ENCODE measurements at places on chromosomes 4 and X.

DNA sequence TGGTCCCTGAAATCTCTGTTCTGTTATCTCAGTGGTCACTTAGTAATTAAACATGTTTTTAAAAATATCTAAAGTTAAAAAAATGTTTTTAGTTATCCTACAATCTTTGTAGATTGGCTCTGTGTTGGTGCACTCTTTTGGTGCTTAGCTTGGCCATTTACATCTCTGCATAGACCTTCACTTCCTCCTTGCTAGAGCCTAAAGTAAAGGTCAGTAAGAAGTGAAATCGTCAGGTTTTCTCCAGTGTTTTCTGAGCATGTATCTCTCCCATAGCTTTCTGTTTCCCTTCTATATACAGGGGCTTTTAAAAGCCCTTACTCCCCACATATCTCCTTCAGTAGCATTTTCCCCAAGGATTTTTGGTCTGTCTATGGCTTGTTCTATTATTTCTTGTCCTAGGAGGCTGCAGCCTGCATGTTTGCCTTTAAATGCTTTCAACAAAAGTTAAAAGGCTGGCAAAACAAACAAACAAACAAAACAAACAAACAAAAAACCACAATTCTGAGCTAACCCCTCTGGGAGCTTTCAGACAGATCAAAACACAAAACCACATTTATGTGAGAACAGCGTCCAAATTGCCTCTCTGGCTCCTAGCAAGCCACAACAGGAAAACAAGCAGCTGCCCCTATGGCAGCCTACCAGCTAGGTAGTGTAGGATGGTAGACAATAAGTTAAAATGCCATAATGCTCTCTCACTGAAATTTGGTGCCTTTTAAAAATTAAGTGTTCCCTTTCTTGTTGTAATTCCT is 27.3 kb upstream of the GPRASP2 start:
- DNase-seq = no peak

- no peak for DNase-seq
Measured at GRCh38 chr4:24770667-24771066, 24.7 kb upstream of the SOD3 start.

DNA sequence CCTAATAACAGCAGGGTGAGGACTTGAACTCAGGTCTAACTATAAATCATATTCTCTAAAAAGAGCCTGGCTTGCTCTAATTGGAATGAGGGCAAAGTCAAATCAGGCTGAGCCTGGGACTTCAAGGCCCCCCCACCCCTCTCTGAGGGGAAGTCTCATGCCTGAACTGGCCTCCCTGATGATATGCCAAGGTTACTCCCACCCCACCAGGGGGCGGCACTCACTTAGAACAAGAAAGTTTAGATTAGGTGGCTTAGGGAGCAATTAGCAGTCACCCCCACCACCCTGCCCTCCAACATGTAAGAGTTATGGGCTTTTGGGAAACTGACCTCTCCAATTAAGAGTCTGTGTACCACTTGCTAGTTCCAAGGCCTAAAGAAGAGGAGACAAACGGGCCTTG is 2.7 kb downstream of the FOXO4 start:
- no peak for DNase-seq

DNA sequence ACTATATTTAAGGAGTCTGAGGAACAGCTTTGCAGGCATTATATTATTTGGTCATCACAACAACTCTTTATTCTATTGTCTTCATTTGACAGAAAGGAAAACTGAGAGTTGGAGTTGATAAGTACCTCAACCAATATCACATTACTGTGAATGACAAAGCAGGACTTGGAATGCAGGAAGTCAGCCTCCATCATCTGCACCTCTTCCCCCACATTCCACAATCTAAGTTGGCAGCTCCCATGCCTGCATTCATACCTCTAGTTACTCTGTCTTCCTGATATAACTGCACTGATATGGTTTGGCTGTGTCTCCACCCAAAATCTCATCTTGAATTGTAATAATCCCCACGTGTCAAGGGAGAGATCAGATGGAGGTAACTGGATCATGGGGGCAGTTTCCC is 356.7 kb downstream of the GALNTL6 start:
- no peak for DNase-seq

DNA sequence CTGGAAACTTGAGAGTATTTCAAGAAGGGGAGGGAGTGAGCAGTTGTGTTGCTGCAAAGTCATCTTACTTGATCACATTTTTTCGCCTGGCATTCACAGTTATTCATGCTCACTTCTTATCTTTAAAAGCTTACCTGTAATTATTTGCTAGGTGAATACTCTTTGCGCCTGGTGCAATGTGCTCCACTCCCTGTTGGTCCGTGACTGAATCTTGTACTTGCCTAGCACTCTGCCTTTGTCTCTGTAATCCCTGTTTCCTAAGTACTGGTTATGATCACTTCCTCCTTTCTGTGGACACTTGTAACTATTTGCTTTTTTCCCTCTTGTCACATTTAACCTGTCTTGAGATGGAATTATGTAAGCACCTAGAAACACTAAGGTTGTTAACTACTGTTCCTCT is 5.8 kb downstream of the BMP2K start:
- DNase-seq = no peak

DNA sequence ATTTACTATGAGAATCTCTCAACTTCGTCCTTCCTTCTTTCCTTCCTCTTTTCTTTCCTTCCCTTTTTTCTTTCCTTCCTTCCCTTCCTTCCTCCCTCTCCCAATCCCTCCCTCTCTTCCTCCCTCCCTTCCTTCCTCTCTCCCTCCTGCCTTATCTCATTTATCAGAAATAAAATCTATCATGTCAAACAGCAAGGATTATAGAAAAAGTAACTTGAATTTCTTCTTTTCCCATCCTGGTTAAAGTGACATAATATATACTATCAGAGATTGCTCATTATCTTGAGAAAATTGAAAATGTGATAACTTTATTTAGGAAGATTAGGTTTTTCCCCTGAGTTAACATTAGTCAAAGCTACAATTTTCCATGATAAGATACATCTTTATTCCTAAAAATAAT is 5.6 kb downstream of the TIGD4 start:
- DNase-seq = no peak

GRCh38 chr4:72743078-72743477 is 174.1 kb upstream of the ADAMTS3 start:
- no peak for DNase-seq

DNA sequence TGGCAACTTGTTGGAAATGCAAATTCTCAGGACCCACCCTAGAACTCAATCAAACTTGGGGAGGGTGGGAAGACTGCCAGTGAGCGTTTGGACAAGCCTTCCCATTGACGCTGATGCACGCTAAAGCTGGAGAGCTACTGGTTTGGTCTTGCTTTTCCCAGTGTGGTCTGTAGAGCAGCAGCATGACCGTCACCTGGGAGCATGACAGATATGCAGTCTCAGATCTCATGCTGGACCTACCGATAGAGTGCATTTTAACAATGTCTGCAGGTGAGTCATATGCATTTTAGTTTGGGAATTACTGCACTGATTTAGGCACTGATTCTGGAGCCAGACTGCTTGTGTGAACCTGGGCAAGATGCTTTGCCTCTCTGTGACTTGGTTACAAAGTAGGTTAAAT is 27.2 kb downstream of the HPF1 start:
- DNase-seq = no peak

- no peak for DNase-seq
Measured at GRCh38 chrX:110168585-110168984, 149.3 kb downstream of the AMMECR1 start.

GRCh38 chr4:92566269-92566668 is 262.5 kb downstream of the GRID2 start:
- no peak for DNase-seq

DNA sequence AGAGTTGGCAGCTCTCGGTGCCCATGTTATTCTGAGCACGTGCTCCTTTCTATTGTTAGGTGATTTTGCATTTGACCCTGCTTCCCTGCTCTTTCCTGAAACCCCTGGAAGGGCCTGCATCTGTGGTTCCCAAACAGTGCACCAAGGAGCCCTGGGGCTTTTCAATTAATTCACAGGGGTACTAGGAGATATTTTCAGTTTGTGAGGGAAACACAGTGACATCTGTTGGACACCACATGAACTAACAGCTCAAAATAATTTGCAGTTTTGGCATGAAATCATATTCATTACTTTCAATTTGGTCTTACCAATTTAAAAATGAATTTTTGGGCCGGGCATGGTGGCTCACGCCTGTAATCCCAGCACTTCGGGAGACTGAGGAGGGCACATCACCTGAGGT is 156.6 kb downstream of the GATB start:
- no peak for DNase-seq

GRCh38 chrX:16484338-16484737 is 165.6 kb upstream of the S100G start:
- DNase-seq = no peak

- DNase-seq = no peak
Measured at GRCh38 chr4:82728301-82728700, 70.3 kb downstream of the SCD5 start.

DNA sequence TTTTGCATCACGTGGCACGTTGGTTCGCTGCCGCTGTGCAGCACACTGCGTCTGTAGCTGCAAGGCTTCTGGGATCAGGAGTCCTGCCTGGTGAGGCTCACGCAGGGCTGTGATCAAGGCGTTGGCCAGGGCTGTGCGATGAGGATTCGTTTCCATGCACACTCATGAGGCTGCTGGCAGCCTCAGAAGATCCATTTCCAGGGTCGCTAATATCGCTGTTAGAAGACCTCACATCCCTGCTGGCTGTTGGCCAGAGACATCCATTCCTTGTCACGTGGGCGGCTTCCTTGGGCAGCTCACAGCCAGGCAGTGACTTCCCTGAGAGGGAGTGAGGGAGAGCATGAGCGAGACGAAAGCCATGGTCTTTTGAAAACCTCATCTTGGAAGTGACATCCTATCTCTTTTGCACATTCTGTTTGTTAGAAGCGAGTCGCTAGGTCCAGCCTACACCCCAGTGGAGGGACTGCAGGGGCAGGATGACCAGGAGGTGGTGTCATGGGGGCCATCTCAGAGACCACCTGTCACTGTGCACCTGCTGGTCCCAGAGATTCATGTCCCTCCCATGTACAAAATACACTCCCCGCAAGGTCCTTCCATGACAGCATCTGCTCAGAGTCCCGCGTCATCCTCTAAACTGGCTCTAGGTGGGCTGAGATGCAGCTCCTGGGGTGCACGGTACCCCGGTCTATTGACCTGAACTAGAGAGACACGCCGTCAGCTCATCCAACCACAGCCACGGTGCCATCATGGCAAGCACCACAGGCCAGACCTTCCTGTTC is 12.2 kb downstream of the RGS12 start:
- DNase-seq = no peak

GRCh38 chrX:7390441-7390840 is 242.5 kb upstream of the PUDP start:
- DNase-seq = no peak

GRCh38 chrX:135256923-135257322 is 5.1 kb downstream of the ETDA start:
- DNase-seq = no peak

- no peak for DNase-seq
Measured at GRCh38 chrX:125219852-125220251, 99.8 kb upstream of the TEX13C start.

- DNase-seq = no peak
Measured at GRCh38 chr4:169604131-169604900, 8.1 kb downstream of the NEK1 start.

DNA sequence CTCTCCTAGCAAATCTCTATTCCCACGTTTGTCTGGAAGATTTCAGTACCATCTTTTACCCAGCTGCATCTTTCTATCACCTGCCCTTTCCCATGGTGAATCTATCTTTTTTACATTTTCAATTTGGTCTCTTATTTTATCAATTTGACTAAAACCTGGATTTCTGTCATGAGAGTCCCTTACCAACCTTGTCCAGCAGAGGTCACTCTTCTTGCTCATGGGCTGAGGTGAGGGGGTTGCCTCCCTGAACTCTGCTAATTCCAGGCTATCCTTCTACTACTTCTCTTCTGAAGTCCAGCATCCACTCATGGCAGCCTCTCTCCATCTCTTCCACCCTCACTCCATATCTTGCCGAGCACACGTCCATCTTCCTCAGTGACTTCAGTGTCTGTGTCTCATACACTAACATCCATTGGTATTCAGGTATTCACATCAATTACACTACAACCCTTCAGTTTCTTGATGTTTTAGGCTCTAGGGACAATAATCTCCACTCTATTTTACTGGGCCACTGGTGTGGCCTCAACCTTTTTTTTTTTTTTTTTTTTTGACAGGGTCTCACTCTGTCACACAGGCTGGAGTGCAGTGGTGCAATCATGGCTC is 17.8 kb upstream of the ZNF827 start:
- DNase-seq = no peak

DNA sequence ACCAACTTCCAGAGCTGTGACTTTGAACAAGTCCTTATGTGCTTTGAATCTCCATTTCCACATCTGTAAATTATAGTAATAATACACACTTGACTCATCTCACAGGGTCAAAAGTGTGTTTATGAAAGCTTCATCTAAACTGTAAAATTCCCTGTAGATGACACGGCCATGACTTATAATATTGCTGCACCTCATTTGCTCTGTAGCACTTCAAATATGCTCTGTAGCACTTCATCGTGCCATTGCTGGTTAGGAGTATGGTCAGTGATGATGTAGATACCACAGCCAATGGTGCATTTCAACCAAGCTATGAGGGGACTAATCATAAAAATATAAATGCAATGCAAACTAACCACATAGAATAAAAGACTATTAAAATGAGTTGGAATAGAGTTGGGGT is 318.6 kb downstream of the ANK2 start:
- DNase-seq = no peak

DNA sequence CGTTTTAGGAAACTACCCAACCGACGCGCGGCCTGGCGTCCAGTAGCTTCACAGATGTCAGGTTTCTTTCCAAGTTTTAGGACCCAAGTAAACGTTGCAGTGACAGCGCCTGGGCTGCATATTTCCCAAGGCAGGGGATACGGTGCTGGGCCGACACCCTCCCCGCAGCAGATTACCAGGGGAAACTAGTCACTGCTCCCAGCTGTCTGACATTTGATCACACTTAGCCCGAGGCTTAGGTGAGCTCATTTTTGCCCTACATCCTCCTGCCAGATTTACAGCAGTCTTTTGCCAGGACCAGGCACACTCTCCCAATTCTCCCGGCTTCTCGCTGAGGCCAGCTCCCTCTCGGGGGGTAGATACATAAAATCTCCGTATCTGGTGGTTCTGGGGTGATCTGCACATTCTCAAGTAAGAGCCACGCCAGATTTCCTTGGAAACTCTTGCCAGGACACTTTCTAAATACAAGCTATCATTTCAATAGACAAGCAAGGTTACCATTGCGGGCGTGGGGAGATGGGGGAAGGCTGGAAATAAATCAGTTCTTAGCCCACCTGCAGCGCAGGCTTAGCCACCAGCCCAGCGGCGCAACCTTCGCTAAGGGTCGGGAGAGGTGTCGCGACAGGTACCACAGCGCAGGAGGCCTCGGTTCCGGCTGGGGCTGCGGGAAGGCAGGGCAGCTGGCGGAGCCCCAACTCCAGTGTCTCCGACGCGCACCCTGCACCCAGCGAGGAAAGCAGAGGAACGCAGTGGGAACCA is 2.5 kb upstream of the SOX3 start:
- DNase-seq = no peak

- no peak for DNase-seq
Measured at GRCh38 chr4:118077767-118078105, 43.5 kb downstream of the NDST3 start.

GRCh38 chr4:37393889-37394288 is 149.3 kb downstream of the NWD2 start:
- no peak for DNase-seq

Data from GM18507 (cell line).